ENCODE measurements at places on chromosomes 6 and 20. TPM values are rescaled to one million over a fixed set of nuclear protein-coding genes. Genes with fewer than 3 reads are reported as not detected.

Gene ENPP4
- total RNA-seq: 22.2 TPM

Gene TPD52L1
- total RNA-seq: 81.3 TPM

- no peak for DNase-seq
Observed at GRCh38 chr6:117861545-117861944, 45.5 kb upstream of the SLC35F1 start.

DNA sequence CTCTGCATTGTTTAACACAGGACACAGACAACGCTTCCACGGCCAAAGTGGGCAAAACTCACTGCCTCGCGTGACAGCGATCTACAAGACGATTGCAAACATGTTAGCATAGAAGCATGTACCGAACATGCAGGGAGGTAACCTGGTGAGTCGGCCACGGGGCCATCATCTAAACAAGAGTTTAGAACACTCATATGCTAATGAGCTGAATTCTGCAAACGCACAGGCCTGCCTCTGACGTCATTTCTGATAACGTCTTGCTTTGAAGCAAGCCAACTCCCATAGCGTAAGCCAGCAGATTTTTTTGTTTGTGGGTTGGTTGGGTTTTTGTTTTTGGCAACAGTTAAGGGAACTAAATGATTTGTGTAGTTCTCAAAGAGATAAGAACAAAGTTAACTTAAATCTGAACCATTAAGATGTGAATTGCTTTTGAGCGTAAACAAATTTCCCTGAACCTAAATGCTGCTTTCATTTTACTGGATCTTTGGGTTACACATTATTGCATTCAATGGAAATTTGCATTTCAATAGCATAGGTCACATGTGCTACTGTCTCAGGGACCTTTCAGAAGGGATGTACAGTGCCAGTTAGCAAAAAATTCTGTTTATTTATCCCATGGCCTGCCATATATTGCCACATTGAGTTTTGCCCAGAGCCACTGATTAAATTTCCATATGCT is 184.5 kb upstream of the PDE10A start:
- DNase-seq: no peak

Data from breast epithelium (tissue), 4 donors.